Activated naive CD4-positive, alpha-beta T cell treated with anti-CD3 and anti-CD28 coated beads for 36 hours (primary cell): ENCODE measurements at places on chromosomes 6 and 20.

GRCh38 chr6:149224399-149224798 is 93.1 kb upstream of the TAB2 start:
- H3K27me3 ChIP-seq: no peaks in the 10 kb centered on the region
- no peak overlapping the region for H3K4me3 ChIP-seq
- peaks cover 5% of the 10 kb centered on the region for H3K4me1 ChIP-seq
- no peak for DNase-seq
- H3K36me3 ChIP-seq: no peaks in the 10 kb centered on the region

- H3K4me3 ChIP-seq: no peak overlapping the region
- no peak for DNase-seq
- H3K27ac ChIP-seq: no peak overlapping the region
- no peaks in the 10 kb centered on the region for H3K36me3 ChIP-seq
- no peaks in the 10 kb centered on the region for H3K4me1 ChIP-seq
Measured at GRCh38 chr6:104183816-104184435, 675.8 kb downstream of the HACE1 start.

GRCh38 chr20:61956396-61957342 is 109.0 kb downstream of the TAF4 start:
- no peak overlapping the region for H3K27ac ChIP-seq
- DNase-seq: no peak
- H3K4me3 ChIP-seq: no peak overlapping the region
- H3K4me1 ChIP-seq: peaks cover 1% of the 10 kb centered on the region

- H3K4me1 ChIP-seq: peaks cover 21% of the 10 kb centered on the region
- DNase-seq: peak; percentile 39
- peaks cover 64% of the 10 kb centered on the region for H3K27me3 ChIP-seq
- no peak overlapping the region for H3K27ac ChIP-seq
Measured at GRCh38 chr6:28207510-28208110, 17.5 kb upstream of the ZSCAN9 start.

- H3K4me1 ChIP-seq: no peaks in the 10 kb centered on the region
- DNase-seq: no peak
- H3K4me3 ChIP-seq: no peak overlapping the region
- peaks cover 3% of the 10 kb centered on the region for H3K27me3 ChIP-seq
- H3K27ac ChIP-seq: no peak overlapping the region
Measured at GRCh38 chr6:12258191-12258590, 32.0 kb upstream of the EDN1 start.

GRCh38 chr6:81023007-81023582 is 729.4 kb downstream of the TENT5A start:
- H3K36me3 ChIP-seq: no peaks in the 10 kb centered on the region
- no peaks in the 10 kb centered on the region for H3K4me1 ChIP-seq
- H3K4me3 ChIP-seq: no peak overlapping the region
- no peaks in the 10 kb centered on the region for H3K27me3 ChIP-seq
- H3K27ac ChIP-seq: no peak overlapping the region

GRCh38 chr6:90637320-90637719 is 50.4 kb upstream of the MAP3K7 start:
- H3K4me3 ChIP-seq: no peak overlapping the region
- H3K36me3 ChIP-seq: peaks cover 3% of the 10 kb centered on the region
- H3K27me3 ChIP-seq: peaks cover 13% of the 10 kb centered on the region
- no peaks in the 10 kb centered on the region for H3K4me1 ChIP-seq
- no peak for DNase-seq
- H3K27ac ChIP-seq: no peak overlapping the region

- no peaks in the 10 kb centered on the region for H3K36me3 ChIP-seq
- no peak for DNase-seq
- H3K4me3 ChIP-seq: no peak overlapping the region
- H3K27ac ChIP-seq: no peak overlapping the region
- H3K4me1 ChIP-seq: peaks cover 11% of the 10 kb centered on the region
Measured at GRCh38 chr6:35955521-35955920, 34.6 kb upstream of the SRPK1 start.
